Substantia nigra (tissue), 51 donors: ENCODE measurements at places on chromosomes 11 and 22.

- no peak for DNase-seq
These were observed 336.1 kb downstream of the CTTN start for GRCh38 chr11:70734379-70734778.

- DNase-seq: no peak
These were observed 157.6 kb downstream of the BLID start for GRCh38 chr11:121958323-121958970.

DNA sequence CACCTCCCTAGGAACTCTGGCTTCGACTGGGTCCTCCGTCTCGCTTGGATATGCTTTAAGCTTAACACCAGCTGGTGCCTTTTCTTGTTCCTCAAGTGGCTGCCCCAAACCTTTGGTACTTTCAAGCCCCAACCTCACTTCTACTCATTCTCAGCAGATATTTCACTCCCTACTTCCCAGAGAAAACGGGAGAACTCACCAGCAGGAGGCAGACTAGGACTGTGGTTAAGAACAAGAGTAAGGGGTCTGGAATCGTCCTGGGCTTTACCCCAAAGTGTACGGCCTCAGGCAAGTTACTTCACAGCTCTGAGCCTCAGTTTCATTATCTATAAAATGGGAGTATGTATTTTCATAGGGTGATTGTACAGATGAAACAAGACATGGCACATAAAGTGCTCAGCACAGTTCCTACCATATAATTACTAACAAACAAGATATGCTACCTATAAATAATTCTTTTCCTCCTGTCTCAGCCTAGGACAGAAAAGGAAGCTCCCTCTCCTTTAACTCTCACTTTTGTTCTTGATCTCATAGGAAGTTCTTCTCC lies 37.8 kb downstream of the PAMR1 start:
- no peak for DNase-seq

GRCh38 chr11:63491636-63492372 lies 837 bp upstream of the PLAAT5 start:
- no peak for DNase-seq

DNA sequence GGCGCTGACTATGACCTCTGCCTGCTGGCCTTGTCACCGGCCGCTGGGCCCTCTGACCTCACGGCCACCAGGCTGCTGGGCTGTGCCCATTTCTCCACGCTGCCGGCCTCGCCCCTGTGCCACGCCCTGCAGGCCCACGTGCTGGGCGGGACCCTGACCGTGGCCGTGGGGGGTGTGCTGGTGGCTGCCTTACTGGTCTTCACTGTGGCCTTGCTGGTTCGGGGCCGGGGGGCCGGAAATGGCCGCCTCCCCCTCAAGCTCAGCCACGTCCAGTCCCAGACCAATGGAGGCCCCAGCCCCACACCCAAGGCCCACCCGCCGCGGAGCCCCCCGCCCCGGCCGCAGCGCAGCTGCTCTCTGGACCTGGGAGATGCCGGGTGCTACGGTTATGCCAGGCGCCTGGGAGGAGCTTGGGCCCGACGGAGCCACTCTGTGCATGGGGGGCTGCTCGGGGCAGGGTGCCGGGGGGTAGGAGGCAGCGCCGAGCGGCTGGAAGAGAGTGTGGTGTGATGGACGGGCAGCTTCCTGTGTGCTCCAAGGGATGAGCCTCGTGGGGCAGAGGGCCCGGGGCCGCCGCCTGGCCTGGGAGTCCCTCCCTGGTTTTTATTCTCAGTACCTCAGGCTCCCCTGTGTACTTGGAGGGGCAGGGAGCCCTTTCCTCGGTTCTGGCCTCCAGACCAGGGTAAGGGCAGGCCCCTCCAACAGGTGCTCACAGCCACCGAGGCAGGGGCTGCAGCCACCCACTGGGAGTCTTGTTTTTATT lies 3.0 kb downstream of the LRFN4 start:
- no peak for DNase-seq

GRCh38 chr11:93753241-93753640 lies 11.8 kb downstream of the C11orf54 start:
- DNase-seq: no peak

GRCh38 chr11:118633319-118633690 lies 25.9 kb downstream of the PHLDB1 start:
- DNase-seq: no peak

DNA sequence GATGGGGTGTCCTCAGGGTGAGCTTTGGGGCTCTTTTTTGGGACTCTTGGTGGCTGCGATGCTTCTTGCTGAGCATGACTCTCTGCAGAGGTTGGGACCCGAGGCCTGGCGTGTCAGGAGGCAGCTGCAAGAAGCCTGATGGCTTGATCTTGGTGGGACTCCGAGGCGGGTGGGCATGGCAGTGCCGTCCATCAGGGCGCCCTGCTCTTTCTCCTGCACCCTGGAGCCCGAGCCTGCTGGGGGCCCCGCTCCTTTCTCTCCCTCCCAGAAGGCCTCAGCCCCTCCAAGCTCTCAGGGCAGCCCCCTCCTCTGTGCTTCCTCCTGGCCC lies 432.7 kb downstream of the TBC1D22A start:
- no peak for DNase-seq

GRCh38 chr11:124751741-124752470 lies at the start of gene VSIG2:
Gene VSIG2 (minus strand): TSS chr11:124752255. CDS start chr11:124752137, 118 bp downstream.
- DNase-seq: no peak

DNA sequence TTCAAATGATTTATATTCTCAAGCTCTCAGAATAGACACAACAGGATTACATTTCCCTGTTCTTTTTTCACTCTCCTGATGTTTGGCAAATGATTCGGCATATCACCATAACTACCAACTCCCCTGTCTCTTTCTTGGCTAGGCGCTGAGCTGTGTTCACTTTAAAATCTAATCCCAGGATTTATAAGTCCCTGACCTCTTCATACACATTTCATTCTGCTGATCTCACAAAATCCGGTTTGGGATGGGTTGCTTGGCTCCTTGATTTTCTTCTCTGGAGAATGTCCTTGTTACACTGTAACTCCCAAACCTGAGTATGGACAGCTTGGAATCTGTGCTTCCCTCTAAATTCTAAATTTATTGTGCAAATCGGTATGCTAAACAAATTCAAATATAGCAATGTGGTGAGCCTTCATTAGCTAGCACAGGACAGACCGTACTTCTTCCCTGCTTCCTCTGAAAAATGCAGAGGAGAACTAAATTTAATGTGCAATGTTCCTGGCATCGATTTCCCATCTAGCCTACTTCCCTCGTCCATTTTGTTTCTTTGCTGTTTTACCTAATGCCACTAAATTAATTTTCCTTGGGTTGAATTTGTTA lies 858.5 kb upstream of the FAT3 start:
- no peak for DNase-seq
